ENCODE measurements at places on chromosomes 5 and 9.

DNA sequence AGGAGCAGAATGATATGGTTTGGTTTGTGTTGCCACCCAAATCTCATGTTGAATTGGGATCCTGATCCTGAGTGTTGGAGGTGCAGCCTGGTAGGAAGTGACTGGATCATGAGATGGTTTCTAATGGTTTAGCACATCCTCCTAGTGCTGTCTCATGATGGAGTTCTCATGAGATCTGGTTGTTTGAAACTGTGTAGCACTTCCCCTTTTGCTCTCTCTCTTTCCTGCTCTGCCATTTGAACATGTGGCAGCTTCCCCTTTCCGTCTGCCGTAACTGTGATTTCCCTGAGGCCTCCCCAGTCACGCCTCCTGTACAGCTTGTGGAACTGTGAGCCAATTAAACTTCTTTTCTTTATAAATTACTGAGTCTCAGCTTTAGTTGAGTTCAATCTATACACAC is 756.8 kb upstream of the CDH6 start:
- DNase-seq = no peak

DNA sequence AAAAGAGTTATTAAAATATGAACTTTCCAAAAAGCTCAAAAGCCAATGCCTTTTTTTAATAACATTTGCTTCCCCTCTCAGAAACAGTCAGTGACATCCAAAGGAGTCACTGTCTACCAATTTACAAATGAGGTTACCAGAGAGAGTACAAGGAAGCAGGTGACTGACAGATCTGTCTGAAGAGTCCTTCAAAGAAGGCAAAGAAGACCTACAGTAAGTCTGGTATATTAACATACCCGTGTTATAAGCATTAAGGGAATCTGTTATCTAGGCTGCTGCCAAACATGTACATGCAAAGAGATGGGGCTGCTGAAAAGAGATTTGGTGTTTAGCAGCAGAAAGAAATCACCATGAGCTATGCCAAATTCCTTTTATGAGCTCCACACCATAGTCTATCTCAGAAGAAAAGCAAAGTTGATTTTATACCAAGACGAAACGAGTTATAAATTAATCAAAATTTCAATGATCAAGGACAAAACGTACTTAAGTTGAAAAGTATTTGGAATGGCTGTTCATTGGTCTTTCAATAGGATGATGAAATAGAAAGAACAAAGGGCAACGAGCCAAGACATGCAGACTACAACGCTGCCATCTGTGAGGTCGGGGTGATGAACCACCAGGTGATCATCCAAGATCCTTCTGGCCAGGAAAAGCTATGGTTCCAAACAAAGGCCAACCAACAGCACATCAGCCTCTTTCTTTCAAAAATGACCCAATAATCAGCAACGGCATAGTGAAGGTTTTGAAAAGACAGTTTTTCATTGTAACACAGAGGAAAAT is 8.1 kb downstream of the PRELID2 start:
- DNase-seq = no peak

DNA sequence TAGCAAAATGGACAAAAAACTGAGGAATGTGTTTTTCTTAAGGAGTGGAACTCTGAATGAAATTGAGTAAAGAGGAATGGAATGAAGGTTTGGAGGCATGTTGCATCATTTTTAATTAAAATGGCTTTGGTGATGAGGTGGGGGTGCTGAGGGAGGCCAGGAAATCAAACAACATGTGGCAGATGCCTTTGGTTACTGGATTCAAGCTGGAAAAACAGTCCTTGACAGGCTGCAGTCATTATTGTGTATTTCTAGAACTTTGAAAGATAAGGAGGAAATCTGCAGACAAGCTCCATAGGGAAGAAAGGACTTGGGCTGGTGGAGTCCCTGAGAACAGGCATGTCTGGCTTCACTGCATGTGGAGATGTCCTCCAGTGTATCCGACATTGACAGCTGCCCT is 203.5 kb upstream of the HAPLN1 start:
- no peak for DNase-seq

DNA sequence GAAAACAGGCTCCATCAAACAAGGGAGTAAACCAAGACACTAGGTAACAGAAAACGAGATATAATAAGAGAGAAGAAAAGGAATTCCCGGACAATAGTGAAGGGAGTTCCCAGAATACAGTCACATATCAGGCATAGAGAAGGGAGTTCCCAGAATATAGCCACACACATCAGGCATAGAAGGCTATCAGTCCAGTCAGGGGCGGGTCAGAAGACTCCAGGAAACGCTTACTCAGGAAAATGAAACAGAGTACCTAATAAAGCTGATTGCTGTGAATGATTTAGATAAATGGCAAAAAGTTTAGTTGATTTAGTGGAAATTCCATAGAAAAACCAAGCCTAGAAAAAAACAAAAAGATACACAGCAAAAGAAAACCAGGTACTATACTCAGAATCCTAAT is 4.9 kb downstream of the TOMM5 start:
- no peak for DNase-seq

- DNase-seq = peak; percentile 66
These were observed at the start of gene PIP5K1B for GRCh38 chr9:68704814-68705530. PIP5K1B (plus strand) TSS chr9:68705240; CDS start chr9:68822615, 117,375 bp downstream.

Measured in activated naive CD4-positive, alpha-beta T cell treated with anti-CD3 and anti-CD28 coated beads, Interleukin-2, amount 50 U/mL, for 72 hours (primary cell).